ENCODE measurements at places on chromosomes 5 and 9. TPM values are rescaled to one million over a fixed set of nuclear protein-coding genes. Genes with fewer than 3 reads are reported as not detected.

DNA sequence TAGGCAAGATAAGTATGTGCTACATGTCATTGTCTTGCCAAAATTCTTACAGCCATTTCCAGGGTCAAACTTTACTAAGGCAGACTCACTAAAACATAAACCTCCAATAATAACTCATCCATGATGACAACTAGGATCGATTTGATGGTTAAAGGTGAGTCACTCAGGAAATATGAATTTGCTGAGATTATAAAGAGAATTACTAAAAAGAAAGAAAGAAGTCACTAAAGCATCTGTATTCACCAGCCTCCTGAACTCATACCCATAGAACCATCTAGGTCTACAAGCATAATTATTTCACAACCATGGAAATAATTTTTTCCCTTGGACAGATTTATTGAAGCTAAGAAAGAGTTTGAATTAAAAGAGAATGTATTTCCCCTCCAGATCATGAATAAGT is 258.6 kb downstream of the TLE1 start:
- no peak for DNase-seq

GRCh38 chr9:125189011-125189360 is 617 bp downstream of the PPP6C start:
- peak; percentile 61 for DNase-seq

DNA sequence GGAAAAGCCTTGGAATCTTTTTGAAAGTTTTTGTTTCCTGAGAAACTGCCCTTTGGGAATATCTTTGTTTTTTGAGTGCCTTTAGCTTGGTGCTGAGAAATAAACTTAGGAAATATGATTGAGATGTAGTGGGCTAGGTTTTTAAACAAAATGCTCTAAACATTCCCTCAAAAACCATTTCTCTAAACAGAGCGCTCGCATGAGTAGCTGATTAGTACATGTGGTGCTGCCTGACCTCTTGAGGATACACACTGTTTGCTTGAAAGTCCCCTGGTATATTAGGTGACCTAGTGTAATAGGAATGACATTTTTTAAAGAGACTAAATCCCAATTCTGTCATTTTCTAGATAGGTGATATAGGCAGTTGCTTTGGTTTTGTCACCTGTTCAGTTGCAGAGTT is 132.3 kb downstream of the ADAMTSL1 start:
- DNase-seq = no peak

DNA sequence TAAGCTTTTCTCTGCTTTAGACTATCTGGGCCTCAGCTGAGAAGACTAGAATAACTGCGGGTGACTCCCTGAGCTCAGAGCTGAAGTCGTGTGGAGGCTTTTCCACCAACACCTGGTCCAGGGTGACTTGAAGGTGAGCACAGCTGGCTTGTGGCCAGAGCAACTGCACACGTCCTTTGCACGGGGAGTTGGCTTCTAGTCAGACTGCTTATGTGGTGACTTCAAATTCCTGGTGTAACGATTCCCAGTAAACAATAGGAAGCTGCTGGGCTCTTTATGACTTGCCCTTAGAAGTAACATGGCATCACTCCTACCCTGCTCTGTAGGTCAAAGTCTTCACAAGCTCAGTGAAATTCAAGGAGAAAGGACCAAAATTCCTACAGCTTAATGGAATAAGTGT is 800.6 kb upstream of the CDH6 start:
- no peak for DNase-seq

GRCh38 chr5:57695179-57695578 is 212.6 kb upstream of the ACTBL2 start:
- no peak for DNase-seq

DNA sequence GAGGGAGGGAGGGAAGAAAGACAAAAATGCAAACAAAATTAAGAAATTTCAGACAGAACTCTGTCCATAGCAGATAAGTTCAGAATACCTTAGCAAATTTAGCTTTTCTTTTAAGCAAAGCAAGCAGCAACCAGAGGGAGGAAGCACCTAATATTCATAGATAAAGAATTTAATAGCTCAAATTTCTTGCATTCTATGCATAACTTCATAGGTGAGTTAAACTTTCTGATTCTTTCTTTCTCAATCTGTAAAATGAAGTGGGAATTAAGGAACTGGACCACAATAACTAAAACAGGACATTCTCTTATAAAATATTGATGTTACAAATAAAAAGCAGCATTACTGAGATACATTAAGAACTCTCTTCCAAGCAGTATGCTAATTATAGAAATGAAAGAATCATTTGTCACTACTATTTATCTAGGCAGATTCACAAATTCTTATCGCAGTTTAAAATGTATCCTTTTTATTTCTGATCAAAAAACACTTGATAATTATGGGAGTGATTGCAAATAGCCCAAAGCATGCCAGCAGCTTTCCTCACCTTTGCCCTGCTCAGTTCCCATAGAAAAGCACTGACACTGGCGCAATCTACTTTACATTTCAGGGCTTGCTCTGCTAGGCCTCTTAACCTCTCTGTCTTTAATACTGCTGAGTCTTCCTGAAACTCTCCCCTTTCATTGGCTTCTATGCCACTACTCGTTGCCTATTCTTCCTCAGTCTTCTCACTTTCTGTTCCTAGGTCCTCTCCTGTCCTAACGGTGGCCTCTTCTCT is 341.8 kb downstream of the PIK3R1 start:
- DNase-seq = no peak

GRCh38 chr5:174773371-174773770 is 49.0 kb downstream of the MSX2 start:
- DNase-seq = no peak

GRCh38 chr5:139575751-139576150 is 14.6 kb downstream of the UBE2D2 start:
- DNase-seq = no peak

DNA sequence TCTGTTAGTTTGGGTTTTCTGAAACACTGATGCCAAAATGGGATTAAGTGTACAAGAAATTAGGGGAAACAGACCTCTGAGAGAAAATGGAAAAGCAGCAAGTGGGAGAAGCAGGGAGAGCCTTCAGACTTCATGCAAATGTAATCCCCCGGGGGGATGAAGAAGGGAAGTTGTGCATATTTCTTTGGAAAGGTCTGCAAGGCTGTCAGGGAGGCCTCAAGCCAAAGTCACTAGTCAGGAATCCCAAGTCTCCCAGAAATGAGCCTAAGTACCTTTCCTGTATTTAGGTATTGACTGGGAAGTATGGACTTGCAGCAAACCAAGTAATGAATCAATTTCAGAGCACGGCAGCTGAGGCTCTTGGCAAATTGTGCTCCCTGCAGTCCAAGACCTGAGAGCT is 2.2 kb downstream of the FTMT start:
- no peak for DNase-seq

GRCh38 chr5:68762201-68762600 is 331.6 kb upstream of the SLC30A5 start:
- DNase-seq = no peak

DNA sequence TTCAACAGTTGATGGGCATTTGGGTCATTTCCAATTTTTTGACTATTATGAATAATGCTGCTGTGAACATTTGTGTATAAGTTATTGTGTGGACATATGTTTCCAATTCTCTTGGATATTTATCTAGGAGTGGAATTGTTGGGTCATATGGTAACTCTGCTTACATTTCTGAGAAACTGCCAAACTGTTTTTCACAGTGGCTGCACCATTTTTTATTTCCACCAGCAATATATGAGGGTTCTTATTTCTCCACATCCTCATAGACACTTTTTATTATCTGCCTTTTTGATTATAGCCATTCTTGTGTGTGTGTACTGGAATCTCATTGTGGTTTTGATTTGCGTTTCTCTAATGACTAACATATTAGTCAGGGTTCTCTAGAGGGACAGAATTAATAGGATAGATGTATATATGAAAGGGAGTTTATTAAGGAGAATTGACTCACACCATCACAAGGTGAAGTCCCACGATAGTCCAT is 14.7 kb upstream of the MED27 start:
- DNase-seq = no peak

DNA sequence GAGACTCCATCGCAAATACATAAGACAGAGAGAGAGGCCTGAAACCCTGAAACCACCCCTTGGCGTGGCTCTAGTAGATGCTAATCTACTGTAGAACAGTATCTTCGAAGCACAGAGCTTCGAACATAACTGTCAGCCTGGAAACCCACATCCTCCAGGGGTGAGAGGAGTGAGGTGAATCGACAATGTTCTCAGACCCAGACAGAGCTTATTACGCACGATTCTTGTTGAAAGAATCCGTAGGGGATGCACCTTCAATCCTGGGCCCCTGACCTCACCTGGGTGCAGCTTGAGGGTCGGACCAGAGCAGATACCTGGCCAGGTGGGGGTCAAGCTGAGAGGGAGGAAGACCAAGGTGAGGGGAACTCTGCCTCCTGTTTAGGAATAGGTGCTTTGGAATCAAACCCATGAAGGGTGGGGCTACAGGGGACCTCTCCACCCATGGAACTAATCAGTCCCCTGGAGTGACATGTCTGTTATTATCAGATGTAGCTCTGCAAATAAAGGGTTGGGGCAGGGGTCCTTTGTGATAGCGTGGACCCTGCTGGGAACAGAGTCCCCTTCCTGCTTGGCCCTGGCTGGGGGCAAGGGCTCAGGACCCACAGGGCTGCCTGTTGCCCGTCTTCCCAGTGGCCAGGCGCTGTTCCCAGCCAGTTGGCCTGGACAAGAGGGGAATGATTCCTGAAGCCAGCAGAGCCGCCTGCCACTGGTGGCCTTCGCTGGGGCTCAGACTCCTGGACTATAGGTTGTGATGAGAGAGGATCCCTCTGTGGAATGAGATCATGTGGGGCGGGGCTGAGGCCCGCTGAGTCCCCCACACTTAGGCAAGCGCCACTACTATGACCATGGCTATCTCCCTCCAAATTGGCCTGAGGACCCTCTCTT is 41.2 kb downstream of the DBH start:
- DNase-seq = no peak

- no peak for DNase-seq
These were observed 13.7 kb upstream of the STOM start for GRCh38 chr9:121383715-121384114.

DNA sequence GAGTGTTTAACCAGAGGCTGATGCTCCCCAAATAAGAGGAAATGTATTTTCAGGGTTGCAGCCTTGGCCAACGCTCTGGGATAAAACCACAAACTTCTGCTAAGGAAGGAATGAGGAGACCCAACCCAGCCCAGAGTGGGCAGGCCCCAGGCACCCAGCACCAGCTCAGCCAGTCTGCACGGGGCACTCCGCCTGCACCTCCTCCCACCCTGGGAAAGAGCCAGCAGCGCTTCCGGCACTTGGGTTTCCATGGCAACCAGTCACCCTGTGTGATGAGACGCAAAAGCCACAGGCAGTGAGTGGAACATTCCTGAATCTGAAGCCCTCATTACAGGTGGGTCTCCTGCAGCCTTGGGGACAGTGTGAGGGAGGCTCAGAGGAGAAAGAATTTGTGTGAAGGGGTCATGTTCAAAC is 85.2 kb upstream of the ZBTB43 start:
- DNase-seq = peak; percentile 95

- no peak for DNase-seq
These were observed 4.7 kb upstream of the BICD2 start for GRCh38 chr9:92769286-92769685.

- no peak for DNase-seq
These were observed 242.1 kb downstream of the HSPA4 start for GRCh38 chr5:133293960-133294359.

DNA sequence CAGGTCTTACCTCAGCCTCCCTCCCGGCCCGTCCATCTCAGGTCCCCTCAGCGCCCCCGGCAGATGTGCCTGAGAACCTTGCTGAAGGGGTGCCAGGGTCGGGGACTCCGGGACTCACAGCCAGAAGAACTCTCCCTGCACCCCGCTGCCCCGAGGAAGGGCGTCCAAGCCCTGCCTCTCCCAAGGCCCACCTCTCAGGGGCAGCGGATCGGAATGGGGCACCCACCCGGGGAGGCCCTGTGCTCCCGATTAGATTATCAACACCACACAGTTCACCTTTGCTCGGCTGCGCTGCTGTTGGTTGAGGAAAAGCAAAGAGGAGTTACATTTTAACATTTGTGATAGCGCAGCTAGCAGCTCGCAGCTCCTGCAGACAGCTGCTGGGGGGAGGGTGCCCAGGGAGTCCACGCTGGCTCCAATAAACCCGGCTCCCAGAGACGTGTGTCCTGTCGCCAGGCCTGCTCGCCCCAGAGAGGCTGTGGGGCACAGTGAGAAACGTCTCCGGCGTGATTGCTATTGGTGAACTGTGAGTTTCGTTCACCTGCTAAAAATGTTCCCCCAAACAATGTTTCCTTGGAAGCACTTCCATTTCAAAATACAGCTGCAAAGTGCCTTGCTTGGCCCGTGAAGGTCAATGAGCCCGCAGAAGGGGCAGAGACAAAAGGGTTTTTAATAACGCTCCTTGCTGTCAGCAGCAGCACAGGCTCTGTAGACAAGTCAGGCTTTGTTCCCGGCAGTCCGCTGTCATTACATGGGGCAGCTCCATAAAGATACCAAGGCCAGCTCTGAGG is 18.6 kb upstream of the SLC6A19 start:
- no peak for DNase-seq

GRCh38 chr5:126098330-126099017 is 324.7 kb upstream of the GRAMD2B start:
- DNase-seq = no peak

DNA sequence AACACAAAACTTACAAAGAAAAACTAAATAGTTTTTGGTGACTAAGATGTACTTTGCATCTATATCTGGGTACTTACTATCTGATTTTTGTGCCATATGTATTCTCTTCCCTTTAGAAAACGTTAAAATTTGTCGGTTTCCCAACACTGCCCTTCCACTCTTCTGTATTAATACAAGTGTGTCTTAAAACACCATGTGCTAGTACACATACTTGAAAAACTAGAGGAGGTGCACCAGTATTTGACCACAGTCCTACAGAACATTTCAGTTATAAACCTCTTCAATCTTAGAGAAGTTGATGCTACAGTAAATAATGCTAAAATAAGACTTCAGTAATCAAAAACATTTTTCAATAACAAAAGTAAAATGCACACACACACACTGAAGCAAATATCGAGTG is 251.2 kb downstream of the EFNA5 start:
- no peak for DNase-seq

CDHR2 gene
- not detected for total RNA-seq

PROB1 gene
- 0.67 TPM for total RNA-seq

DNM1 gene
- total RNA-seq = 30.1 TPM

SCGB3A2 gene
- total RNA-seq = not detected

C9 gene
- not detected for total RNA-seq

PHAX gene
- total RNA-seq = 86.8 TPM

STK32A gene
- 16.7 TPM for total RNA-seq

WNT8A gene
- total RNA-seq = 0.25 TPM
